ENCODE measurements at places on chromosomes 2 and 18. TPM values are rescaled to one million over a fixed set of nuclear protein-coding genes. Genes with fewer than 3 reads are reported as not detected.
A peak's percentile ranks its signal among the peaks of the same experiment; 100 is the strongest.

The GNLY gene
- total RNA-seq = 5.9 TPM

DNA sequence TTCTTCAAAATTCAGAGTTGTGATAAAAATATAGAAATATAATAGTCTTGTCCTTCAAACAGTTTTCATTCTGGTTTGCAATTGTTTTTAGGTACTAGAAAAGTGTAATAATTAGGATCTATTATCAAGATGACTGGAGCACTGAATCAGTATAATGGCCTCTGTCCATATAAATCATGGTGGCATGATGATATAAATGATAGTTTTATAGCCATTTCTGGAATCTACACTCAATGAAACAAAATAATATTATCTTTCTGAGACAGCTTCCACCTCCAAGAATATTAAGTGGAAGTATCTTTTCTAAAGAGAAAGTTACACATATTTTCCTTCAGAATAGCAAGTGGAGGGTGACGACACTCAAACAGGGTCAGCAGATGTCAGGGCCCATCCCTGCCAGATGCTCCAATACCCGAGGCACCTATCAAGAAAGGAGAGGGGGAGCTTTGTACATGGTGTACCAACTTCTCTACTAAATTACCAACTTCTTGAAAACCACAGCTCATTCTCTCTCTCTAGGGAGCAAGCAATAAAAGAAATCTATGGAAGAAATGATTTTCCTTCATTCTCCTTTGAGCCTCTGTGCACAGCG lies 882.7 kb upstream of the CHAC2 start:
- no peaks in the 10 kb centered on the region for H3K36me3 ChIP-seq
- no peaks in the 10 kb centered on the region for H3K27me3 ChIP-seq
- H3K27ac ChIP-seq = no peak overlapping the region

GRCh38 chr2:84861539-84861938 lies 19.3 kb downstream of the TRABD2A start:
- no peaks in the 10 kb centered on the region for H3K36me3 ChIP-seq
- H3K4me3 ChIP-seq = no peak overlapping the region
- H3K27ac ChIP-seq = peak overlapping the region; percentile 73
- no peaks in the 10 kb centered on the region for H3K27me3 ChIP-seq
- peak; percentile 28 for DNase-seq

DNA sequence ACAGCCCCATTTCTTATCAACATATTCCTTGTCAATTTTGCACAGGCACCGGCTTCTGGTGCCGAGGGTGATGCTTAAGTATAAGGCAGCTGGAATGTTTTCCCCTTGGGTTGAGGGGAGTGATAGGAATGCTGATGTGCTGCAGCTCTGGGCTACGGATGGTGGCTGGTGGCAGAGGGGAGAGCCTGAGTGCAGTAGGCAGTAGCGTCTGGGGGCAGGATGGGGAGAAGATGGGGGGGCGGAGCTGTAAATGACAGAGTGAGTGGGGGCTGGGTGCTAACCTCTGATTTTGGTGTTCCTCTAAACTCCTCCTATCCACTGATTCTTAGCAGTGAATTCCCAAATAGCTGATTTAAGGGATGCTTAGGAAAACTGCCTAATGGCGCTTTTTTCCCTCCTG lies 20.7 kb downstream of the TMEM178A start:
- H3K36me3 ChIP-seq = no peaks in the 10 kb centered on the region
- H3K4me3 ChIP-seq = no peak overlapping the region
- no peaks in the 10 kb centered on the region for H3K4me1 ChIP-seq
- H3K27me3 ChIP-seq = no peaks in the 10 kb centered on the region
- H3K27ac ChIP-seq = no peak overlapping the region

DNA sequence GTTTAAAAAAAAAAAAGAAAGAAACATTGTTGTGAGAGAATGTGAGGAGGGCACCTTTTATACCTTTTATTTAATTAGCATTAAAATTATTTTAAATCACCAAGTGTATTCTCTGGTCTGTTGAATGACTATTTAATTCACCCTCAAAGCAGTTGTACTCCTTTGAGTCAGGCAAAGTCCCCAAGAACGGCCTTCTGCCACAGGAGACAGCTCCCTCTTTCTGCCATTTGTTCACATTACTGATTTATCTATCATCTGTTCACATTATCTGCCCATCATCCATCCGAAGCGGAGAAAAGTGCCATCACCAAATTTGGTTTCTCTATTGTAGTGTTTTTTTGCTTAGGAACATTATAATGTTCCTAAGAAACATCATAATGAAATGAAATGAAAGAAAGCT lies 240.7 kb upstream of the DPP10 start:
- no peak for DNase-seq
- no peaks in the 10 kb centered on the region for H3K36me3 ChIP-seq
- H3K27ac ChIP-seq = no peak overlapping the region

- DNase-seq = no peak
- no peak overlapping the region for H3K27ac ChIP-seq
- H3K27me3 ChIP-seq = no peaks in the 10 kb centered on the region
- no peaks in the 10 kb centered on the region for H3K36me3 ChIP-seq
These were observed 12.2 kb upstream of the COL5A2 start for GRCh38 chr2:189191766-189192165.
